Stimulated activated CD4-positive, alpha-beta T cell treated with anti-CD3 and anti-CD28 coated beads, TNF-alpha, amount 100 ng/mL, for 24 hours (primary cell): ENCODE measurements at places on chromosomes 3 and 15.

GRCh38 chr3:81443958-81444357 is 317.5 kb downstream of the GBE1 start:
- no peak for DNase-seq

DNA sequence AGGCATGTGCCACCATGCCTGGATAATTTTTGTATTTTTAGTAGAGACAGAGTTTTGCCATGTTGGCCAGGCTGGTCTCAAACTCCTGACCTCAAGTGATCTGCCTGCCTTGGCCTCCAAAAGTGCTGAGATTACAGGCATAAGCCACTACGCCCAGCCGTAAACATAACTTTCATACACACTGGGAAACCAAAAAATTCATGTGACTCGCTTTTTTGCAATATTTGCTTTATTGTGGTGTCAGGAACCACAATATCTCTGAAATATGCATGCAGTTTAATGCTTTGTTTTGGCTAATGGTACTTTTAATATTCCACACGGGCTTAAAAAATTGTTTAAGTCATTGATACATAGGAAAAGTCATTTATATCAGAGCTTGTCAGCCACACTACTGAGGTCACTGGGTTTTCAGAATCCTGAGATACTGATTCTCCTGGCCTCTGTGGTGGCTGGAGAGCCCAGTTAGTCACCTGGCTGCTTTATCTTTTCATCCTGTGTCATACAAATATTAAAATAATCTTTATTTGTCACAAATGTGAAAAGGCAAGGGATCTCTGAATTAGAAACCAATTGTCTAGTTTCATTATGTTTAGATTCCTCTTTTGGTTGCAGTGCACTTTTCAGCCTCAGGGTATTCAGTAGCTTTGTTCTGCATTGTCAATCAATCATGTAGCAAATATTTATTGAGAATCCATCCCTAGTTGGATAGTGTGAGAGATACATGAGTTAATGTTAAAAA is 10.0 kb downstream of the TMEM62 start:
- DNase-seq, result no peak

DNA sequence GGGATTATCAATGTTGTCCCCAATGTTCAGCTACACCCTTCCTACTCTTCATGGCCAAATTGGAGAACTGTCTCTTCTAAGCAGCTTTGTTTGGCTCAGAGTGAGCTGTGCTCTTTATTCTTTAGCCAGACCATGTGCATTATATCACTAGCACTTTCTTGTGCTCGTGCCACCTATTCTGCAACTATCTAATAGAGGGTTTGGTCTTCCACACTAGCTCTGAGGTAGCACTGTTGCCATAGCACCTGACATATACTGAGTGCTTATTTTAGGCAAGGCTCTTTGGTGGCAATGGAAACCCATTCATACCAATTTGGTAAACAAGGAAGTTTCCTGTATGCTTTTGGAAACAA is 394.3 kb upstream of the C2CD4B start:
- no peak for DNase-seq

DNA sequence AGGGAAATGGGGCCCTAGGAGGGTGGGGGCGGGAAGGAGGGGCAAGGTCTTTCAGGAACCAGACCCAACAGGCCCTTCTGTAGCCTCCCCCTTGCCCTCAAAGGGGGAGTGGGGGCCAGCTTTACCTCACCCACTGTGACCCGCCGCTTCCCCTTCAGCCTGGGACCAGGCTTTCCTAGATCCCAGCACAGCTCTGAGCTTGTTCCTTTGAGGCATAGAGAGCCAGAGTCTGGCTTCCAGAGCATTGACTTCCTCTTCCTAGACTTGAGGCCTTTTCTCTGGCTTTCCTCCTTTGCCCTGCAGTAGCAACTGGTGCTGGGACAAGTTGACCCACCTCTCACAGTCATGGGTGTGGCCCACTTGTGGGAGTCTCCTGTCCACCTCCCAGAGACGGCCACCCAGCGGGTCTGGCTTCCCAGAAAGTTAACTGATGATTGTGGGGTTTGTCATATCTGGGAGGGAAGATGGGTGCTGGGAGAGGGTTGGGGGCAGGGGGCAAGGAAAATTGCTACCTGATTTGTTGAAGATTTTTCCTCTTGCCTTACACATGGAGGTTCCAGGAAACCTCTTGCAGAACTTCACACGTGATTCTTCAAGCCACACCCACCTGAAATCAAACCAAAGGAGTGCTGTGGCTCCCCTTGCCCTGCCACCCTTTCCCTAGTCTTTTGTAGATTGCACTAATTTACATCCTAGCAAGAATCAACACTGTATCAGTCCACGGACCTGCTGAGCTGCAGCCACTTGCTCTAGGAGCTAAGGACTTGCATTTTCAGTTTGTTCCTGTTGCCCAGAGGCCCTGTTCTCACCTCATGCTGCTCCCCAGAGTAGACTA is 4.1 kb upstream of the CHST14 start:
- no peak for DNase-seq

GRCh38 chr3:157785102-157785826 is 282.0 kb upstream of the VEPH1 start:
- no peak for DNase-seq

DNA sequence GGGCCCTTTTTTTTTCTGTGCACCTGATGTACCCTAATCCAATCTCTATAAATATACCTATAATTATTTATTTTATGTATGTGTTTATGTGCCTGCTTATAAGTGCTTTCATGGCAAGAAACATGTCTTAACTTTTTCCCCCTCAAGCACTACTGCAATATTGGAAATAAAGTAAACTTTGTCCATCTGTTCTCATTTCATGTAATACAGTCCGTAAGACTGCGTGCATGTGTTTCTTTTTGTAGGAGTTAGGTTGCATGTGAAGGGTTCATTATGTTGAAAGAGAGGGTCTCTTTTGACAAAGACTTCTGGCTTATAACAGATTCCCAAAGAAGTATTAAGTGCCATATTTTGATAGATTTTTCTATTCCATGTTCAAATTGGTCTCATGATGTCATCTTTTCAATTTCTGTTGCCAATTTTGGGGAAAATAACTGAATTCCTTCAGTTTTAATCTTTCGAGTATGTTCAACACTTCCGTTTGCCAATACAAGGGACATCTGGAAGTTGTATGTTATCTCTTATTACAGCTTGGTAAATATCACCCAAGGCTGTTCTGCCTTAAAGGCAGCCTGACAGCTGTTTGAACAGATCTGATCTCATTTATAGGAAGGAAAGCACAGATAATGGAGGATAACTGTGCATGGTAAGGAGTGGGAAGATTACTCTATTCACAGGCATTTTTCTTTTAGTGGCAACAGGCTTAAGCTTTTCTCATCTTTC is 273.1 kb upstream of the SGO1 start:
- no peak for DNase-seq

DNA sequence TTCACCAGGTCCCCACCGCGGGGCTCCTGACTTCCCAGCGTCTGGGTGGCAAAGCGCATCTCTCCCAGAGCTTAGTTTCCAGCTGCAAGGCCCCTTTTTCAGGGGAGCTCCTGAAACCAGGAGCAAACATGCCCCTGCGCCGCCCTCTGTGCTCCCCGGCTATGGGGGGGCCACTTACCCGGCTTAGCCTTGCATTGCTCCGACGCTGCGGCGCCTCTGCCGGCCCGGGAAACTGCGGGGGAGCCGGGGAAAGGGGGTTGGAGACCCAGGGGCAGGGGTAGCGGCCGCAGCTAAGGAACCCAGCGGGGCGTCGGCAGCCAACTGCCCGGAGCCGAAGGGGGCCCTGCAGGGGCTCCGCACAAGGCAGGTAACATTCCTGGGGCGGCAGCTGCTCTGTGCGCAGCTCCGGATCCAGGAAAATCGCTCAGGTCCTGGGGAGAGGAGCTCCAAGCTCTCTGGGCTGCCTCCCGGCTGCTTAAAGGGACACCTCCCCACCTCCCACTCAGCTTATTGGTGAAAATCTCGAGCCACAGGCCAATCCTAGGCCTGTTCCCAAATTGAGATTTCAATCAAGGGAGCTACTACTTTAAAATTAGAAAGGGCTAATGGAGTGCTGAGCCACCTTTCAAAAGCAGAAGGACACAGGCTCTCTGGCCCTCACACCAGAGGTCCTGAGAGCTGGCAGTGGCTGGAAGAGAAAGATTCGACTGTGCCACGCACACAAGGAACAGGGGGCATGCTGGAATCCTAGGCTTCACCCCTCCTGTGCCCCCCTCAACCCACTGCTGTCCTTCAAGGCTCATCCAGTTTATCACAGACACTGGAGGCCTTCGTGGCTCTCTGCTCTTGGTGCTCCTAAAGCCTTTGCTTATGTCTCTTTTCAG is 42.7 kb upstream of the PRICKLE2 start:
- DNase-seq, result no peak

GRCh38 chr15:40162552-40162951 is 1.7 kb downstream of the BUB1B start:
- no peak for DNase-seq

GRCh38 chr3:56154297-56154696 is 314.0 kb downstream of the ERC2 start:
- DNase-seq, result no peak

- DNase-seq, result no peak
These were observed 1.4 kb downstream of the PLCB2 start for GRCh38 chr15:40306371-40306770.

DNA sequence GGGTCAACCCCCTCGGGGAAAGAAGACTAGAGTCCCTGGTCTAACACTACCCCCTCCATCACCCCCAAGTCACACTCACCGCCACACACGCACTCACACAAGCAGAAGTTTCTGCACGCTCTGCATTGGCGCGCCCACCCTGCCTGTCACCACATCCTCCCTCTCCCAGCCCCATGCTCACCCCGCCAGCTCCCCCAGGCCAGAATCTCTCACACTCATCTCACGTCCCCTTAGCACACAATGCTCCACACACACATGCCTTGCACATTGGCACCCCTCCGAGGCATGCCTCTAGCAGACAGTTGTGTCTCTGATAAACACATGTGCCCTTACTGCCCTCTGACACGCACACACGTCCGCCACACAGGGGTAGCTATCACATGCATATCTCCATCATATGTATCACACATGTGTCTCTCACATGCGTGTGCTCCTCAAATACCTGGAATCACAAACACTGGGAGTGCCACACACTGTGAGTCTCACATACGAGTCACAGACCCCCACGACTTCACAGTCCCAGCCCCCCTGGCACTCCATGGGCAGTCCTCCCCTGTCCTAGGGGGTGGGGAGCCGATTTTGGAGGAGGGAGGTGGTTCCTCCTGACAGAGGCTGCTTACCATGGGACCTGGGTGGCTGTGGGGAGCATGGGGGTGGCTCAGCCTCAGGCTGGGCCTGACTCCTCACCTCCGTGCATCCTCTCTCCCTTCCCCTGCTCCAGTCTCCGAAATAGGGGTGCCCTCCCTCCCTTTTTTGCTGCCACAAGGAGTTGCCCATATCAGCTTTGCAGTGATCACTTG is 898 bp downstream of the FBLN2 start:
- DNase-seq, result no peak

GRCh38 chr3:123424321-123424998 is 24.4 kb downstream of the ADCY5 start:
- DNase-seq, result no peak

- DNase-seq, result no peak
These were observed 222.5 kb downstream of the SHQ1 start for GRCh38 chr3:72625602-72626337.

DNA sequence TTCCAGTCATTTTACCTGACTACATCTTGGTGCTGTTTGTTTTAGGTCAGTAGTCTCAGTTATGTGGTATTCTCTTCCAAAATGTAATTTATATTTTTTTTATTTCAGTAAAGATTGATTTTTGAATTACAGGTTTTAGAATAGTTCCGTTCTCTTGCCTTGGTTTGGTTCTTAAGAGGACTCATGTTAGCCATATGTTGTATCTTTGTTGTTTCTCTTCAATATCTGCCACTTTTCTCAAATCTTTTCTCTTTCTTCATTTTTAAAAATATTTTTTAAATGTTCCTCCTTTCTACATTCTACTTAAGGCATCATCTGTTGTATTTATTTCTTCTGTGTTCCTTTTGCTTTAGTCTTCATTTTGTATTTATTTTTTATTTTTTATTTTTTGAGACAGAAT is 5.6 kb upstream of the UBL7 start:
- no peak for DNase-seq

GRCh38 chr3:117586161-117586560 is 876.6 kb downstream of the TUSC7 start:
- DNase-seq, result no peak

DNA sequence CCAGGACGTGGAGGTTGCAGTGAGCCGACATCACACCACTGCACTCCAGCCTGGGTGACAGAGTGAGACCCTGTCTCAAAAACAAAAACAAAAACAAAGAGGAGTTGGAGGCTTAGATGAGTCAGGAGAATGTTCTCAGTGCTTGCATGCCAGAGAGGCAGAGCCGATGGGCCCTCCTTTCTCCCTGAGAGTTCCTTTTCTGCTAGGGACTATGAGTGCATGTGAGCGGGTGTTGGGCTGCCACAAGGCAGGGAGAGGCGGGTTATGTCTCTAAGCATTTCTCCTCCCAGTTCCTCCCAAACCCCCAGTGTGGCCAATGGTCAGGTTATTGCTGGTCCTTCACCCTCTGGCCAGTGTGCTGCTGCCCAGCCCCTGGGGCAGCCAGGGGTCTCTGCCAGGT is 45.1 kb downstream of the RTP1 start:
- no peak for DNase-seq

DNA sequence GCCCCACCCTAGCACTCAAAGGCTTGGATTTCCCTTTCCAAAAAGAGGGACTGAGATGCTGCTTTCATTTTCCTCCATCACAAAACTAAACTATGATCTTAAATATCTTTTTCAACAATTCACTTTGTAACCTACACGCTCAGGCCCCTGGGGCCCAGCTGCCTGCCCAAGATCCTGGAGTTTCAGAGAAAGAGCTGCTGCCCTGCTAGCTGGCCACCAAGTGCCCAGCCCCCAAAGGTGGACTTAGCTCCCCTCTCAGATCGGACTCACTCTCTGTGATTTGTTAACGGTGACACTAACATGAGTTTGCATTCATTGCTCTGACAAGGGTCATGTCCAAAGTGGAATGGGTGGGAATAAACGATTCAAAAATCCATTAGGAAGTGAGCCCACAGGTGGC is 119.6 kb upstream of the SMAD3 start:
- DNase-seq, result no peak

DNA sequence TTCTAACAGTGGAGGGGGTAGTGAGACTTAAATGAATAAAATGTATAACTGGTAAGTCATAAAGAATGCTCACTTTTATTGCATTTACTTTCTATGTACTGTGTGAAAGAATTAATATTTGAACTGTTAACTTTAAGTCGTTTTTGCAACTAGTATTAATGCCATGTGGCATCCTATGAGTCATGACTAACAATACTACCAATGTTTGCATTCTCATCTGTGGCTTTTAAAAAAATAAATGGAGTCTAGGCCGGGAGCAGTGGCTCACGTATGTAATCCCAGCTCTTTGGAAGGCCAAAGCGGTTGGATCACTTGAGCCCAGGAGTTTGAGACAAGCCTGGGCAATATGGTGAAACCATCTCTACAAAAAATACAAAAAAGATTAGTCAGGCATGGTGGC is 5.2 kb downstream of the C3orf49 start:
- no peak for DNase-seq

GRCh38 chr3:2976796-2977195 is 133.4 kb downstream of the IL5RA start:
- no peak for DNase-seq

- no peak for DNase-seq
These were observed 246.0 kb upstream of the CBLB start for GRCh38 chr3:106114848-106115247.

GRCh38 chr3:154584041-154584440 is 154.1 kb upstream of the GPR149 start:
- no peak for DNase-seq
